Activated effector memory CD4-positive, alpha-beta T cell treated with Interleukin-2 at 50 U/mL for 16 hours (primary cell): ENCODE measurements at places on chromosomes 12 and 14.

DNA sequence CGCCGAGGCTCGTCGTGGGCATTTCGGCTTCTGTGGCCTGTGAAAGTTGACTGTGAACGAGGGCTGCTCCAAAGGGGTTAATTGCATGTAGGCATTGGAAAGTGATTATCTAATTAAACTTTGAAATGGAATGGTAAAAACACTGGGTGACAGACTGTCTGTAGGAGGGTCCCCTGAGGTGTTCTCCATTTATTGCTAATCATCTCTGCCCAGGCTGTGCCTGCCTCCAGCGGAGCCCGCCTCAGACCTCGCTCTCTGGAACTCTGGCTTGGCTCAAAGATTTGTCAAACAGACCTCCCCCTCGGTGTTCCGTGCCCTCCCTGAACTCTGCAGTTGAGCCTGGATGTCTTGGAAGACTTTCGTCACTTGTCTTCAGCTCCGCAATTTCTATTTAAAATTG is 50.2 kb upstream of the VRK1 start:
- no peak for DNase-seq

DNA sequence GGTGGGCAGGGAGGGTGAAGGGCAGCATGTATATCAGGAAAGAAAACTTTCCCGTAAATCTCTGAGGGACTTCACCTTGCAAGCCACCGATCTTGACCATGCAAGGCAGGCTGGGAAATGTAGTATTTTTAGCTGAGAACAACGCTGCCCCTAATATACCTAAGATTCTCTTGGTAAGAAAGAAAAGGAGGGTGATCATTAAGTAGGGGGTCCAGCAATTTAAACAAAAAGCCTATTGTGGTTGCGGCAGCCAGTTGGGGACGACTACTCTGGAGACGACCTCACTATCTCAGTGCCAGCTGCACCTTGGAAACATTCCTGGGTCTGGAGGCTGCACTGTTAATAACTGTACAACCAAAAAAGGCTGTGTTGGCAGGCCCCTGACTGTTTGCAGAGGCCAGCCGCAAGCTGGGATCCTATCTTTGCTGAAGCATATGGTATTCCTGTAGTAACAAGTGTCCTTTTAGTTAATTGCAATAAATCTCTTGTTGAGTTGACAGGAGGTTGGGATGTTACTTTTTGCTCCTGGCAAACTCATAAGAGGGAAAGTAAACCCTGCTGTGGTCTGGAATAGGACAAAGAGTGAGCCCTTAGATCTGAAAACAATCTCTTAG is 6.4 kb downstream of the APOLD1 start:
- DNase-seq: no peak

DNA sequence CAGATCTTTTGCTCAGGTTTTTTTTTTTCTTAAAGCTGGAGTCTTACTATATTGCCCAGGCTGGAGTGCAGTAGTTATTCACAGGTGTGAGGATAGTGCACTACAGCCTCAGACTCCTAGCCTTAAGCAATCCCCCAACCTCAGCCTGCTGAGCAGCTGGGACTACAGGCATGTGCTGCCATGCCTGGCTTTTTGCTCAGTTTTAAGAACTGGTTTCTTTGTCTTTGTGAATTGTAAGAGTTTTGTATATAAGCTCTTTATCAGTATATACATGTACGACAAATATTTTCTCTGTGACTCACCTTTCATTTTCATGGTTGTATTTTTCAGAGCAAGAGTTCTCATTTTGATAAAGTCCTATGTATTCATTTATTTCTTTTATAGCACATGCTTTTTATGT is 33.3 kb upstream of the C2CD5 start:
- DNase-seq: no peak

DNA sequence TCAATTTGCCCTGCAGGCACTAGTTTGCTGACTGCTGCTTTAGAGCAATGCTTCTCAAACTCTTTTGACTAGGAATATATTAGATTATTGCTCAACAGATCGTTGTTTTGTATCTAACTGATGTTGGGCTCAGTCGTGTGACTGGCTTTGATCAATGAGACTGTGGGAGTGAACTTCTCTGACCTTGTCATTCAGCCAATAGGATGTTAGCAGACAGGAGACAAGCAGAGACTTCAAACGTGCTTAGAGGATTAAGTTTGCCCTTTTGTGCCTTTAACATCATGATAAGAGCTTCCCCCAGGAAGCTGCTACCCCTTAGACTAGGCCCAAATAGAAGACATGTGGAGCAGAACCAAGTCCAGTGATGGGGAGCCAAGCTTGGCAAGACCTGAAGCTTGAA is 76.7 kb upstream of the ELK3 start:
- no peak for DNase-seq

DNA sequence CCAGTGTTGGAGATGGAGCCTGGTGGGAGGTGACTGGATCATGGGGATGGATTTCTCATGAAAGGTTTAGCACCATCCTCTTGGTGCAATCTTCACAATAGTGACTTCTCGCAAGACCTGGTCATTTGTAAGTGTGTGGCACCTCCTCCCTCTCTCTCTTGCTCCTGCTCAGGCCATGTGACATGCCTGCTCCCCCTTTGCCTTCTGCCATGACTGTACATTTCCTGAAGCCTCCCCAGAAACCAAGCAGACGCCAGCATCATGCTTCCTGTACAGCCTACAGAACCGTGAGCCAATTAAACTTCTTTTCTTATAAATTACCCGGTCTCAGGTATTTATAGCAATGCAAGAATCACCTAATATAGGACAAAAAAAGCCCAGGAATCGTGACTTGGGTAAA is 171.0 kb upstream of the FOXN3 start:
- DNase-seq: no peak

DNA sequence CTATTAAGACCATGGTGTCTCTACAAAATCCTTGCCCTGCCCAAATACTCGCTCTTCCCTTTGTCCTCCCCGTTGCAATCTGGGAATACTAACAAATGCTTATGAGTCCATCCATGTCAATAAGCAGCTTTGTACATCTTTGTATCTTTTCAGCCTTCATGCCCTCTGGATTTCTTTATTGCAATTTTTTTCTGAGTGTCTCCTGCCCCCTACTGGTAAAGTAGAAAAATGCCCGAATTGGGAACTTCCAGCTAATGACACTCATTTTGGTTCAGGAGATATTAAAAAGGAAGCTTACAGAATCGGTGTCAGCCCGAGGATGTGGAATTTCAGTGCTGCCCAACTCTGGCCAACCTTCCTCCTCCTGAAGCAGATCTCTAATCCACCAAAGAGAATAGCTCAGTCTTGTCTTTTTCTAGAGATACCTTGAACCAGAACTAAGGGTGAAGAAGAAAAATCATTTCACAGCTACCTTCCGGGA is 46.0 kb downstream of the SH2B3 start:
- no peak for DNase-seq

GRCh38 chr14:23883684-23884540 is 69.7 kb upstream of the DHRS4 start:
- DNase-seq: no peak

- peak; percentile 20 for DNase-seq
These were observed 17.6 kb downstream of the BATF start for GRCh38 chr14:75539561-75540478.

GRCh38 chr12:97960741-97961608 is 498.4 kb downstream of the RMST start:
- no peak for DNase-seq

- no peak for DNase-seq
These were observed 31.8 kb downstream of the SLC8B1 start for GRCh38 chr12:113302886-113303640.

DNA sequence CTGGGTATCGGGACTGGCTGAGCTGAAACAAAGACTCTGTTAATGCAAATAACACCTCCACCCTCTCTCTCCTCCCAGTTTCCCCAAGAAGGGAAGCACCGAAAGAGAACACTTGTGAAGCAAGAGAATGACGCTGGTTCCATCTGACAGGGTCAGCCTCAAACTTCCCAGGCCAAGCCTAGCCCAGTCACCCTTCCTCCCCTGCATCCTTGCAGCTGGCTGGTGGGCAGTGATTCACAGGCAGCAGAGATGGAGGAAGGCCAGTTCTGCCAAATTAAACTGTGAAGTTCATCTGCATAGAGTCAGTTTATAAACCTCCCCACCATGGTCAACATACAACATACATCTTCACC is 2.8 kb downstream of the LRRC74A start:
- no peak for DNase-seq

DNA sequence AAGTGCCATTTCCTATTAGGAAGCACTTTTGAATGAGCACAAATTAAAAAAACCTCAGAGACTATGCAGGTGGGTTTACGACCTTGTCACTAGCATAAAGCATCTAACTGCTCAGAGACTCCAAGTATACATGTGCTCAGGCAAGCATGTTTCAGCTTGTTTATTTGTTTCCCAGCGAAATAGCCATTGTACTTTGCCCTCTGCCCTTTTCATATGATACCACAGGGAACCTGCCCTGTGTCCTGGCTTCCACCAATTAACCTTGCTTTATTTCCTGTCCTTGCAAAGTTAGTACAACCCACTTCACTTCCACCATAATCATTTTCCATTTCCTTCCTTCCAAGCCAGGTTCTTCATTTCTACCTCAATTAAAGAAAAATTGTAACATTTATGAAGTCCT is 194.9 kb downstream of the DUSP6 start:
- DNase-seq: no peak

DNA sequence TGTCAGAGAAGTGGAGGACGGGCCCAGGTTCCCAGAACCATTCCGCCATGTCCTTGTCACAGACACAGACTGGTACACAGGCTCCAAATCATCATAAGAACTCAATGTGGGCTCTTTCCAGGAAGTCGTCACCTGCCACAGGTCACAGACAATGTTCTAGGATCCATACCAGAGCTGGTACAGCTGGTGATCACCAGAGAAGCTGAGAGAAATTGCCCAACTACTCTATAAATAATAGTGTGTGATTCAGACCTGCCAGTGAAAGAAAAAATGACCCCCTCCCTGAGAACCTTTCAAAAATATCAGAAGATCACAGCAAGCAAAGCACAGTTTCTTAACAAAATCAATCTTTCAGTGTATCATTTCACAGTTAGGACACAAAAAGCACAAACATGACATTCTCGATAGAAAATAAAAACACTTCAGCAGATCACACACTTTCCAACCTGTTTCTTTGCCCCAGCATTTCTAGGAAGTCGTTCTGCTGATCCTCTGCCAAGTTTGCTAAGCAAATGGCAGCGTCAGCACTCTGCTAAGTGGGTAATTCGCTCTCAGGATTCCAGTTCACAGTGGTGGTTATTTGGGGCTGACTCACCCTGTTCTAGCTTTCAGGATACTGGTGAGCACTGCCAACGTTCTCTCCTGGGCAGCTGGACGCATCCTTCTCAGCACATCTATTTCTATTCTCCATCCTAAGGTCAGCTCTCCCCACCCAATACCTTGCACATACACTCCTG is 223.3 kb upstream of the SFSWAP start:
- DNase-seq: no peak

- DNase-seq: no peak
These were observed 50.1 kb upstream of the HIF1A start for GRCh38 chr14:61645247-61645646.

DNA sequence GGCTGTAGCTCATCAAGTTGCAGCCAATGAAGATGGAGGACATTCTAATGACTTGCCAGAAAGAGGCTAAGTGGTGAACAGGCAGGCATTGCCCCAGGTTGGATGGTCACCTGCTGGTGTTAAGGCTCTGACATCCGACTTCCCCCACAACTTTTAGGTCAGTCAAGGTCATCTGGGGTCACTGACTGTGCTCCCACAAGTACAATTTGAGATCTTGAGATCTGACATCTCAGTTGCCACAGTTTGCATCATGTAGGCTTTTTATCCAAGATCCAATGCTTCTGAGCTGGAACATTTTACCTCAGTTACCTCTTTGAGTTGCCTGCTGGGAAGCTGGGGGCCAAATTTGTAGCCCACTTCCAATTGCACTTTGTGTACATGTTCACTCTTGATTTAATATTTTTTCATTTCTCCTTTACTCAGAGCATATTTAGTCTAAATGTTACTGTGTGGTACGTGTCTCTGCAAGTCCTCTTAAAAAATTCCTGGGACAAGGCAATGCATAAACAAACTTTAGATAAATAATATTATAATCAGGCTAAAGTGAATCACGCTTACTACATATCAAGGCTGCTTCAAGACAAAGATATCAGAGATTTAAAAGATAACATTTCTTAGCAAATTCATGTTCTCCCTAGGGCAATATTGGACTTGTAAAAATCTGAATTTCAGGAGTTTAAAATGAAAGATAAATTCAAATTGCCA is 61.4 kb downstream of the SEL1L start:
- no peak for DNase-seq

DNA sequence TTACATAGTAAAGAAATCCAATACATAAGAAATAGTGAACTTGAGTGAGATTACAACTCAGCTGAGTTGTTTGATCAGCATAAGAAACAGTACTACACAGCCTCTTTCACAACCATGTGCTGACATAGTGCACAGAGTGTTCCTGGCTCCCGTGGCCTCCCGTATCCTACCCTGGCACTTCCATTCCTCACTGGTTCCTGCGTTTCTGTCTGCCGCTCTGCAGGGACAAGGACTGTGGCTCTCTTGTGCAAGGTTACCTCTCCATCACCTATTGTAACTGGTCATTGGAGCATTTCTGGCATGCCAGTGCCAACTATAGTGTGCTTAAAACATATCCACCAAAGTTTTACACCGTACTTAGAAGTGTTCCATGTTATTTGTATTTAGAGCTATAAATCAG is 46.3 kb upstream of the PCED1B start:
- DNase-seq: no peak

GRCh38 chr12:3491938-3492792 is 1.2 kb downstream of the PRMT8 start:
- peak; percentile 3 for DNase-seq

GRCh38 chr14:90630171-90630806 is 185.9 kb downstream of the TTC7B start:
- DNase-seq: no peak

GRCh38 chr14:55780156-55780946 is 200.3 kb downstream of the KTN1 start:
- no peak for DNase-seq

GRCh38 chr12:41424651-41425050 is 236.5 kb downstream of the PDZRN4 start:
- DNase-seq: no peak

- DNase-seq: no peak
These were observed 16.1 kb downstream of the MMAB start for GRCh38 chr12:109557200-109557599.

DNA sequence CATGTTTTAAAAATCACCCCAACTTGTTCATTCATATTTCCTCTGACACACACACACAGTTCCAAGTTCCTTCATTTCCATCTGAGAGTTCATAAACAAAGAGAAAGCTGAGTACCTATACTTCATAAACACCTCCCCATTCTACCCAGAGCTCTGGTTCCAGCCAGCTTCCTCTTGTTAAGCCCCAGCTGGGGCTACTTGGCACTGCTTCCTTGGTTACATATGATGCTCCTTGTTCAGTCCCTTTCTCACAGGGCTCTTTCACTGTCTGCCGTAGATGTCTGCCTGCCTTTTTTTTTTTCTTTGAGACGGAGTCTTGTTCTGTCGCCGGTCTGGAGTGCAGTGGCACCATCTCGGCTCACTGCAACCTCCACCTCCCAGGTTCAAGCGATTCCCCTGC is 77.5 kb downstream of the COX16 start:
- DNase-seq: no peak

DNA sequence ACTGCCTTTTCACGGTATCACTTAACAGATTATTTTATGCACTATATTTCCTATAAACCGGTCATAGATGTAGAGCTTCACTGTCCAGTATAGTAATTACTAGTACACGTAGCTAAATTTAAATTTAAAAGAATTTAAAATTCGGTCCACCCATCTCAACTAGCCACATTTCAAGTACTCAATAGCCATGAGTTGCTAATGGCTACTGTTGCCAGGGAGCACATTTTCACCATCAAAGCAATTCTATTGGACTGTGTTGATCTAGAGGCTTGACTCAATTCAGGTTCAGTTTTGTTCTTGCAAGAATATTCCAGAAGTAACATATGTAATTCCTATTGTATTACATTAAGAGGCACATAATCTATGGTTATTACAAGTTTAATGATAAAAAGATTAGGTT is 20.0 kb downstream of the TMED8 start:
- DNase-seq: no peak
